Stimulated activated CD4-positive, alpha-beta T cell treated with anti-CD3 and anti-CD28 coated beads, TNF-alpha, amount 100 ng/mL, for 48 hours (primary cell): ENCODE measurements at places on chromosomes 7 and 10.

GRCh38 chr10:44008270-44008916 is 359.7 kb upstream of the ZNF32 start:
- DNase-seq = no peak

- no peak for DNase-seq
Observed at GRCh38 chr10:18594574-18595156, 56.7 kb downstream of the NSUN6 start.

DNA sequence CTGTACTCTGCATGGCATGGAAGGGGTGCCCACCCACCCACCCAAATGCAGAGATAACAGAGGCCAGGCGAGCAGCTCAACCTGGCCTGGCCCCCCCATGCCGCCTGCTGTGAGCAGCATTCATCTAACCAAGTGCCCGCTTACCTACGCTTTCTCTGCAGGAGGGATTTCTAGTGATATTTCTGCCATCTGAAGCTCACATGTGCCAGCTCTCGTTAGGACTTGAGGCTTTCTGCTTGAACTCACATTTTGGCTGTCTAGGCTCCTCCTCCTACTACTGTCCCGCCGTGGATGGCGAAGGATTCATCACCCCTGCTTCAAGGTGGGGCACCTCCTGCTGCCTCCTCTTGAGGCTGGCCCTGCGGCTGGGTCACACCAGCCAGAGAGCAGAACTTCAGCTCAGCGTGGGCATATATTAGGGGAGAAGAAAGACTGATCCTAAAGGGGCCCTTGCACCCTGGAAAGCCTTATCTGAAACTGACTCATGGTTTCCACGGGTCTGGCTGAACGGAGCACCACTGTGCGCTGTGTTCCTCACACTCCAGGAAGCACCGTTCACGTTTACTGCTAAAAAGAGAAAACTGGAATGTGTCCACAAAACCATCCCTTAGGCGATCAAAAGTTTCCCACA is 45.5 kb downstream of the CTBP2 start:
- DNase-seq = no peak

- DNase-seq = no peak
Observed at GRCh38 chr10:62243647-62243997, 25.0 kb downstream of the RTKN2 start.

GRCh38 chr7:124364283-124364682 is 331.4 kb upstream of the TMEM229A start:
- no peak for DNase-seq

- DNase-seq = no peak
Observed at GRCh38 chr7:111475959-111476358, 86.3 kb downstream of the IMMP2L start.

DNA sequence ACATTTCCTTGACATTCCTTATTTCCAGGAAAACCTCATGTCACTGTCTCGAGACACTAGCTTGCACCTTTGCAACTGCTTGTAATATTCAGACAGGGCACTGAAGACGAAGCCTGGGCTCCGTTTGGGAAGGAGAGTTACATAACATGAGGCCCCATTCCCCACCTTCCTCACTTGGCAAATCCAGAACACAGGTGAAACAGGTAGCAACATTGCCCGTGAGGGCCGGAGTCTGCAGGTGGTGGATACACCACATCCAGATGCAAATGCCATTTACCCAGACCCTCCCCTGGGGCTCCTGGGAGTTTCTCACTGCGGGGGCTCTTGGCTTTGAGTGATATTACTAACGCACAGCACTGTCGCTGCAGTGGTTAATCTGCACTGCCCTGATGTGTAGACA is 491.0 kb downstream of the PTPRN2 start:
- no peak for DNase-seq

- DNase-seq = no peak
Observed at GRCh38 chr10:105149371-105149891, 508.3 kb downstream of the SORCS3 start.

DNA sequence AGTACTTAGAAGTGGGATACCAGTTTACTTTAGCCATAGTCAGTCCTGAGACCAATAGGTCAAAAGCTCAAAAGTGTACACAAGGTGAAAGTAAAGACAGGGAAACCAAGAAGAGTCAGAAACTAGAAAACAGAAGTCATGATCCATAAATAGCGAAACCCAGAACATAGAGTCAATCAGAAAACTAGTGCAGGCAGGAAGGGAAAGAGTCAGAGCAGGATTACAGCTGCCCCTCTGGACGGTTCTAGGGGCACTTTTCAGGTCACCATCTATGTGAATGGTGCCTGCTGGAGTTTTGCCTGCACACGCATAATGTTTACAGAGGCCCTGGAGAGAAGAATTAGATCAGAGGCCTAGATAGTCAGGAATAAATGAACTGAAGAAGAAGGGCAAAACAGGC is 22.4 kb upstream of the DMTF1 start:
- DNase-seq = no peak

GRCh38 chr7:140364819-140365218 is 33.5 kb downstream of the SLC37A3 start:
- no peak for DNase-seq

- DNase-seq = no peak
Observed at GRCh38 chr10:84765656-84766055, 437.3 kb downstream of the CCSER2 start.

- no peak for DNase-seq
Observed at GRCh38 chr7:142717453-142717852, 31.8 kb upstream of the PRSS1 start.

GRCh38 chr7:19623676-19624075 is 85.2 kb downstream of the POLR1F start:
- DNase-seq = no peak

DNA sequence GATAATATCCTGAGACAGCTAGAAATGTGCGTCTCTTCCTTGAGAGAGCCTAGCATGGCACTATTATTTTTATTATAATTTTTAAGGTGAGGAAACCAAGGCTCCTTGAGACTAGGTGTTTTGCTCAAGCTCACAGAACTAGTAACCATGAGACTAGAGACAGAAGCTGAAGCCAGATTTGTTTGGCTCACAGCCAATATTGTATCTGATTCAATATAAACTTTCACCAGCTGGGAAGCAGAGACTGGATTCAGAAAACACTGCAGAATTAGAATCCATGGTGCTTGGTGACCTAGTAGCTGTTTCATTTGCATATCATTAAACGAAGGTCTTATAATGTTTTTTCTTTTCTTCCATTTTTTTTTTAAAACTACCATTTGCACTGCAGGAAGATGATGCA is 64.4 kb downstream of the DNAJB9 start:
- no peak for DNase-seq

- DNase-seq = no peak
Observed at GRCh38 chr10:4561296-4561695, 264.7 kb upstream of the AKR1E2 start.

- DNase-seq = no peak
Observed at GRCh38 chr7:48089046-48090003, at the start of gene UPP1. Gene UPP1 (plus strand): TSS chr7:48089265. CDS start chr7:48094784, 5,519 bp downstream.

DNA sequence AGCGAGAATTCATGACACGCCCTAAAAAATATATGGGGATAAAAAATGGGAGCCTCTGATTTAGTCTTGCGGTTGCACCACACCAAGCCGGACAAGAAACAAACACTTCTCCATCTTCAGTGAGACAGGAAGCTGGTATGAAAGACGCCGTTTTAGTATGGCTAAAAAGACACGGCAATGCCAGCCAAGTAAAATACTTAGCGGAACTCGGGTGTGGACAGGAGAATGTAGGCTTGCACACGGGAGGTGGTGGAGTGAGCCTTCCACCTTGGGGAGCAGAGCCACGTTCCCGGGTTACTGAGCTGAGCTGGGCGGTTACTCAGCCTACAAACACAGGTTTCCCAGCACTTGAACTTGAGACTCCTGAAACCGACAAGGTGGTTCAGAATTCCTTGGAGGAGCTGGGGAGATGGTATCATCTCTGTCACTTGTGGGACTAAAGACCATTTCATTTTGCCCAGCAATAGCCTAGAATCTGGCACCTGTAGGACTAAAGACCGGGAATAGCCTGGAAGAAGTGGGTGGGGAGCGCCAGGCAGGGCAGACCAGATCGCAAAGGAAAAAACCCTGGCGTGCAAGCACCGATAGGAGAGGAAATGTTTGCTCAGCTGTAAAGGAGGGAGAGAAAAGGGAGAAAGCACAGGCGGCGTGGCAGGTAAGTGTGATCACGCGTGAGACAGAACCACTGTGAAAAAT is 34.8 kb upstream of the SEPHS1 start:
- DNase-seq = no peak

DNA sequence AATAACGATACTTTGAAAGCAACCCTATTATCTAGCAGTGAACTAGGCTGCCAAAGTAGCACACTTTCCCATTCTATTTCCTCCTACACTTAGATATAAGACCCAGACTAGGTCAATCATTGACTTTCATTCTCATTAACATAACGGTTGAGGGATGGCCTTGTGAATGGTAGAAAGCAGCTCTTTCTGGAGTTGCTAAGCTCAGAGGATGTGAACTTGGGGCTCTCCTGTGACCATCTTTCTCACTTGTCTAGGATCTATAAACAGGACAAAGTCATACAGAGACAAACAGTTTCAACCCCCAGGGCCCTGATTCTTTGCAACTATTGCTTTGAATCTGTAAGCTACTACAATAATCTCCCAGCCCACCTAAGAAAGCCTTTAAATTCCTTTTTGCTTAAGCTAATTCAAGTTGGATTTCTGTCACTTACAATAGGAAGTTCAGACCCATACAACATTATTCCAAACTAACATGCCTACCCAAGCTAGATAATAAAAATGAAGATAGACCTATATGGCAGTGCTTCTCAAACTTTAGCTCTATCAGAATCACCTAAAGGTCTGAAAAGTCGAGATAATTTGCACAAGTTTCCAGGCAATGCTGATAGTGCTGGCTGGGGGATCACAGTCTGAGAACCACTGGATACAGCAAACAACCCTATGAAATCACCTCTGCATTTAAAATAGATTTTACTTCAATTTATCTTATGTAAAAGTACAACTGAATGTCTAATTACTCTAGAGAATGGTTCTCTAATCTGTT is 16.7 kb downstream of the P4HA1 start:
- no peak for DNase-seq

- no peak for DNase-seq
Observed at GRCh38 chr10:86357041-86357440, 9.6 kb downstream of the GRID1 start.

- DNase-seq = no peak
Observed at GRCh38 chr7:37729181-37729580, 45.6 kb downstream of the GPR141 start.

GRCh38 chr10:111139567-111139966 is 62.7 kb downstream of the ADRA2A start:
- DNase-seq = no peak

DNA sequence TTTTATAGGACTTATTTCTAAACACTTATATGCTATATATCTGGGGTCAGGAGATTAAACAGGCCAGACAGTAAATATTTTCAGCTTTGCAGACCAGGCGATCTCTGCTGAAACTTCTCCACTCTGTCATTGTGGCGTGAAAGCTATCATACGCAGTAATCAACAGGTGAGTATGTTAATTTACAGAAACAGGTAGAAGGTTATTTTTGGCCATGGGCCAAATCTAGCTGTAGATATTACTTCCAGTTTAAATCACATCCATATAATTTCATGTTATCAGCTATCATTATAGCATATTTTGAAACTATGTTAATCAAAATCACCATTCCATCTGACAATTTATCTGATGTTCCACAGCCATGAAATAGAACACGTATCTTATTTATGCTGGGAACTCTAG is 67.8 kb downstream of the GPR37 start:
- no peak for DNase-seq

- no peak for DNase-seq
Observed at GRCh38 chr7:17863095-17863808, 77.0 kb downstream of the SNX13 start.
